ENCODE measurements at places on chromosomes 6 and 20.

GRCh38 chr20:59378396-59378795 is 78.0 kb downstream of the EDN3 start:
- no peak for DNase-seq

DNA sequence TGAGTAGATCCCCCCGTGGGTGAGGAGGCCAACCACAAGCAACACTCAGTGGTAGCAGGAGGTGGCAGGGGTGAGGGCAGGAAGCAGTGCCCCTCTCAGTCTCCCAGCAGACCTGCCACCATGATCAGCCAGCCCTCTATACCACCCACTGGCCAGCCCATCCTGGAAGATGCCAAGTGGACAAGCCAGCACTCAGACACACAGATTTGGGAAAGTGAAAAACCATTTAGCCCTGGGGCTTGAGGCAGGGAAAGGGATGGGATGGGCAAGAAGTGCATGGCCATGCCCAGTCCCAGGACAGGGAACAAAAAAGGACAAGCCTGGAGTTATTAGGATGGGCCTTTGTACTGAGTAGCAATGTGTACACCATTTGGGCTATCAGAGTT is 76.9 kb downstream of the HFE start:
- no peak for DNase-seq

DNA sequence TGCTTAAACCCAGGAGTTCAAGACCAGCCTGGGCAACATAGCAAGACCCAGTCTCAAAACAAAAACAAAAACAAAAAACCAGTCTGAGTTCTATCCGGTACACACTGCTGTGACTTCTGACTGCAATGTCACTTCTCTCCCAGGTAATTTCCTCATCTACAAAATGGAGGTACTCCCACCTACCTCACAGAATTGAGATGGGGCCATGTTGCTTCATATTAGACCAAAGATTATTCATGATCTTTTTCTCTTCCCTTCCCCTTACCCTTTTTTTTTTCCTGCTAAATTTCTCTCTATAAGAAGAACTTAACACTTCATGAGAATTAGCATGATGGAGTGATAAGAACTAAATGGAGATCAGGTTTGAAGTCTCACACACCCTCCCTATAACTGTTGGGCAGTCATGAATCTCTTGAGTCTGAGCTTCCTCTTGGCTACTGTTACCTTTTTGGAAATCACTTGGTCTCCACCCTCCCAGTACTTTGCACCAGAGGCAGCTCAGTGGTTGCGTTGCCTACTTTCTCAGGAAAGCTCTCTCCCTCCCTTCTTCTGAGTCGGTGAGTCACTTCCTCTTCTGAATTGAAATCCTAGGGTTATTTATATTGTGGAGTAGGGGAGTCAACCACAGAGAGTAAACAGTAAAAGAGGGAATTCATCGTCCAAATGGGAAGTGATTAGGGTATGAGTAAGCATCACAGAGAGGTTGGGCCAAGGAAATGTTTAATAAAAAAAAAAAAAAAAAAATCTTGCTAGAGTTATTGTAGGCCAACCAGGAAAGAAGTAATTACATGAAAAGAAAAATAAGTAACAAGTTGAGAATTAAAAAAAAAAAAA is 59.9 kb upstream of the MAP7 start:
- peak; percentile 5 for DNase-seq

GRCh38 chr20:37948956-37949355 is 46.0 kb downstream of the VSTM2L start:
- no peak for DNase-seq

DNA sequence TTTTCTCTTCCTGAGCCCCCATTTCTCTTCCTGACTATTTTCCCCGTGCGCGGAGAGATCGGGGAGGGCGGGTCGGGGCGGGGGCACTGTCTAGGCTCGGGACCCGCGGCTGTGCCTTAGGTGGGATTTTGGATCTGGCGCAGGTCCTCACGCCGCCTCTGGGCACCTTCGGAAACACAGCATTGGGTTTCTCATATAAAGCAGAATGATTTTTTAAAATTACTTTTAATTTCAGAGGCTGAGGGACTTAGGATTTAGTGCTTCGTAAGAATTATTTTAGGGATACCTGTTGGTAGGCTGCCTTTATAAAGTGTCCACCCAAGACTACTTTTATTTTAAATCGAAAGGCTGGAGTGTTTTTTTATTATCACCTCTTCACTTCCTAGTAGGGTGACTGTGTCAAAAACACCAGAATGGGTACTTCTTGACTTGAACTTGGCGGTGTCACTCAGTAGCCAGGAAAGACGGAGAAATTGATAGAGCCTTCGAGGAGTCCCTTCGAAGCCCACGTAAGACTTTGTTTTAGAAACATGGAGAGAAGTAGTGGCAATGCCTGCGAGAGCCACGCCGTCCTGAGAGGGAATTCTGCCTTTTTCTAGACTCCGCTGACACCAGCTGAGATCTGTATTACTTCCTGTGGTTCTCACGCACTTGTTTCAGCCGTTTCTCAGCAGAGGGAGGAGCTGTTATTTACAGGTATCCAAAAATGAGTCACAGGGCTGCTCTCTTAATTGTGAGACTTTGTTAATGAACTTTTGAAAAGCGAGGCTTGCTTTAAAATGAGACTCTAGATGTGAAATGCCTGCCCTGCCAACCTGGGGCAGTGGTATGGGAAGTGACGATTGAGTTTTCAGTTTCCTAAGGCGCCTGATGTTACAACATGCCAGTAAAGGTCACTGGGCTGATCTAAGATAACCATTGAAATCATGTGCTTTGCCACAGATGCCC is 667 bp downstream of the STX11 start:
- peak; percentile 27 for DNase-seq

- peak; percentile 41 for DNase-seq
Measured at GRCh38 chr6:63802606-63803206, 167.1 kb downstream of the PHF3 start.
